ENCODE measurements at places on chromosomes 6 and 20.

DNA sequence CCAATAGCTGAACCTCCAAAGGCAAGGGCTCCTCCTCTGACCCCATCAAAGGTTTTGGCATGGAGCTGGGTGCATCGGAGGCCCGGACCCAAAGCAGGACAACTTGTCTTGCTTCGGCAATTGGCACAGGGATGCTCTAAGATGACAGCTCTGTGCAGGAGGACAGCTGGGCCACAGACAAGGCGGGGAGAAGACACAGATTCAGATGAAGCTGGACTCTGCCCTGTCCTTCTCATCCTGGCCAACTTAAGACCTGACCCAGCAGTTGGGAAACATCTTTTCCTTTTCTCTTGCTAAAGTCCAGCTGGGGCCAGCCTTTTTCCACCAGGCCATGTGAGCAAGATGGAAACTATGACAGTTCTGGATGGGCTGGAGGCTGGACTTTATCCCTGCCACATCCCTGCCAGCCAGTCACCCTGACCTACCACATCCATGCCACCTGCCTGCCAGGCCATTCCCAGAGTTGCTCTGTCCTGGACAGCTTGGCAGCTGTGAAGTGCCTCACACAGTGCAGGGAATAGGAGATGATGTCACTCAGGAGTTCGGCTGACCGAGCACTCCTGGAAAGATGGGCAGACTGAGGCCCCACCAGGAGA, 12.7 kb upstream of the PSMF1 start:
- DNase-seq: no peak

DNA sequence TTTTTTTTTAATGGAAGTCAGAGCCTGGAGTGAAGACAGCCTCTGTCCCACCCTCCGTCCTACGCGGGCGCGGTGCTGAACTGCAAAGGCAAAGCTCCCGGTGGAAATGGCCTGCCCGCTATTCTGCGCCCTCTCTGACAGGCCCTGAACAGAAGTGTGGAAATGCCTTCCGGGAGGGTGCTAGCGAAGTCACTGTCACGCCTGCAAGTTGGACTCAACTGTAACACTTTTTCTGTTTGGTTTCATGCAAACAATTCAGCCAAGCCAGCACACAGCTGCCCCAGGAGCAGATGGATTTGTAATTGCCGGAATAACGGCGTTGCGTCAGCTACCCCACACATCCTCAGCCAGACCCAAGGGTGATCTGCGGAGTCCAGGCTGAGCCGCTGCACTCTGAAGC, 107.6 kb downstream of the PSMB1 start:
- no peak for DNase-seq

DNA sequence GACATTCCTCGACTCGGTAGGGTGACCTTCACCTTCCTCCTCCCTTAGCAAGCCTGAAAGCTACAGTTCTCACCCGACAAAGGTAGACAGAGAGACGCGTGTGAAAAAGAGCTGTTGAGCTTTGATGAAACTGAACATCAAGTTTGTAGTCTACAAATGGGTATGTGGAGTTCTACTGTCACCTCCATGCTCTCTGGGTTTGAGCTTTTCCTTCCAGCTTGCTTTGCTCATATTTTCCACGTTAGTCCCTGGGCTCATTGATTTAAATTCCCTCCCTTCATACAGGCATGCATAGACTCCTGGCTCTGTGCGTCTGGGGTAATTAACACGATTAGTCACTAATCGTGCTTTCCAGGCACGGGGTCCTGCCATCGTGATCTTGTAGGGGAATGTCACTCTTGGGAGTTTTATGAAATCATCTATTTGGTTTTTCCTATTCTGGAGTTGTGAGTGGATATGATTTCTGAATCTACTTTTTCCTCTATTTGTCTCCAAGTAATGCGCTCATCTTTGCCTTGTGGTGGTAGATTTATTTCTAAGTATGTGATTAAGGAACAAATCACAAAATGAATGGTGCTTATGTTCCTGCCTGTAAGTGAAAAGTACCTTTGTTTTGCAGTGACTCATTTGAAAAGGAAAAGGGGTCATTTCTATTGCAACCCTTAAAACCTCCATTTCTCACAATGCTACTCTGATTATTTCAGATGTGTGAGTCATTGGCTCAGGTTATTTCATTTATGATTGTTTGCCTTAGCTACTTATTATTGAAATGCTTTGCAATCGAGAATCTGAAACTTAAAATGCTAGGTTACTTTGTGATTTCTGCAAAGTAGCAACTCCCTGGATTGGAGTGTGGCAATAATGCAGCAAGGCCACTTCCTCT, 154.6 kb downstream of the ZDHHC14 start:
- DNase-seq: no peak

DNA sequence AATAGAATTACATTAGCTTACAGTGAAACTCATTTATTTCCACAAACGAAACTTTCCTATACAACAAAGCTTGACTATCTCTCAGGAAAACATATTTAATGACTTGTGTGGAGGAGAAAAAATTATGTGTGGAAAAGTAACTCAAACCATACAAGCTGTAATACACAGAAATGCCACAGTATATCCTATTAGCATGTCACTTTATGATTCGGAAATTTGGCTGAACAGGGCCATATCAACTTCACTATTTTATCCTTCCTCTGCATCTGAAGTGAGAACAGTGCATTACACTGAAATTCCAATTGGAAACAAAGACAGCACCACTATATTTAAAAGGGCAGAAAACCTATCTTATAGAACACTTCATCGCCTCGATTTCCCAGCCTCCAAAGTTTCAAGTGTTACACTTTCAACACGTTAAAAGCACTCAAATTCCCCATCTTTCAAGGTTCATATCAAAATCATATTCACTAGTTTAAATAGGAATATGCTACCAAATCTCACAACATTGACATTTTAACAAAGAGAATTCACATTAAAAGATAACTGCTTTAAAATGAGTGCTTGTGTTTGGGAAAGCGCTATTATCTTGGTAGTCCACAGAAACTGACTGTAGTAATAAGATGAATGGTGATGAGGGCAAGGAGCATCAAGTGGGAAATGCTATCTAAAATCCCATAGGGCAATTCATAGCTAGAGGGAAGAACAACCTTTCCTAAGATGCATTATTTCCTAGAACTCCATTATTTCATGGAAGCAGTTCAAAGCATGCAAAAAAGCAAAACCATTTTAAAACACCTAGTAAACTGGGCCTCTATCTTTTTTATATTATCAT, 1.8 kb downstream of the REV3L start:
- no peak for DNase-seq

GRCh38 chr6:122755901-122756300, 23.6 kb upstream of the FABP7 start:
- no peak for DNase-seq

DNA sequence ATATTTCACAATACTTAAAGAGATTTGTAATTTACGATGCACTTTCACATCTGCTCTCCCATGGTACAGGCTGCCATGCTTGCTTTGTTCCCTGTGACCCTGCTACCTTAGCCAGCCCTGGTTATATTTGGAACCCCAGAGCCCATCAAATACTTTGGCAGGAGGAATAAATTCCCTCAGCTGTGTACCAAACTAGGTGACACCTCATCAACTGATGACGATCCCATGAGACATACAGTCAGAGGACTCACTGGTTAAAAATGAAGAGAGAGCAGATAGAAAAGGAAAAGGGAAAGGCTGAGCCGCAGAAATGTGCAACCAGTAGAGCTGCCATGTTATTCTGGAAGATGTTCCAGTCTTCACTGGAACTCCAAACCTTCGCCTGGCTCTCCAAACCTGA, 120.0 kb downstream of the SIM1 start:
- DNase-seq: no peak

DNA sequence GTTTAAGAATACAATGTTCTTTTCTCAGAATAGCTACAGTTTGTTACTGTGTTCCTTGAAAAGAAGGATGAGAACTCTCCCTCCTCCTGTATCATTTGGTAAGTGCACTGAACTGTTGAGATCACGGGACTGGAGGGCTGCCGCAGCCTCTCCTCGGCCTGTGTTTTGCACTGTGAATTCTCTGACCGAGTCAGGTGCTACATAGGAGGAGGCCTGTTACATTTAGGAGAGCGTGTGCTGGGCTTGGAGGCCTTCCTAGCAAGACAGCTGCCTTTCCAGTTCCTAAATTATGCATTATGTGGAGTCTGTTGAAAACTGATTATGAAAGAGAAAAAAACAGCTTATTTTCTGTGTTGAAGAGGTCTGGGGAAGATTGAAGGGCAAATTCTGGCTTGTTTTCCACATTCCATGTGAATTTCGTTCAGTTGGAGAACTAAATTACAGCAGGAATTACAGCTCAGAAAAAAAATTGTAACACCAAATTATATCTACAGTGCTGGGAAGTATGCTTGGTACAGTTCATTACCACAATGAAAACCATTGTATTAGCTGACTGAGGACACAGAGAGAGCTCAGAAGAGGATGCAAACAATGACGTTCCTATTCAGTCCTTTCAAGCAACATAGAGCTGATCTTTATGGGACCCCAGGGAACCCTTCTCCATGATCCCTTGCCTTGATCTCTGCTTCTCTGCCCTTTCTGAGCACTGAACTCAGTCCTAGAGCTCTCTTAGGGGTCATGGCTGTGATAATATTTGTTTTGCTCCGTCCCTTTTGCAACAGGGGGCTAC, 2.8 kb downstream of the TMC2 start:
- peak; percentile 42 for DNase-seq

- peak; percentile 10 for DNase-seq
These were observed 135.5 kb downstream of the CLIC5 start for GRCh38 chr6:45880159-45880558.

GRCh38 chr6:170017603-170018320, 266.3 kb downstream of the ERMARD start:
- no peak for DNase-seq

GRCh38 chr20:51127713-51128112, 104.8 kb upstream of the KCNG1 start:
- DNase-seq: no peak

- DNase-seq: no peak
These were observed 55.1 kb downstream of the CHD6 start for GRCh38 chr20:41563087-41563486.

- no peak for DNase-seq
These were observed 39.9 kb downstream of the MAP7 start for GRCh38 chr6:136510299-136510698.

DNA sequence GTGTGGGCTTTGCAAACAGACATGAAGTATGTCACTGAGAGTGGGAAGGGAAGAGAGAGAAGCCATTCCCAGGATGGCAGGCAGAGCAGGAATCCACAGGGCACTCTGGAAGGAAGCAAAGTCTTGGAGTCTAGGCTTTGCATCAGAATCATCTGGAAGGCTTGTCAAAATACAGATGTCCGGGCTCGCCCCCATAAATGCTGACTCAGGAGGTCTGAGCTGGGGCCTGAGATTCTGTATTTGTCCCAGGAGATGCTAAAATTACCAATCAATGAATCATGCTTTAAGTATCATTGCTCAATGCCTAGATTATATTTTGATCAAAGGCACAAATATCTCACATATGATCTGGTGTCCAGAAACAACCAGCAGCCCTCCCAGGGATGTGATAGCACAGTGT, 46.3 kb upstream of the PTPRT start:
- DNase-seq: no peak

- no peak for DNase-seq
These were observed 12.1 kb upstream of the REV3L start for GRCh38 chr6:111494951-111495635.

GRCh38 chr6:158358450-158359077, 46.3 kb downstream of the TULP4 start:
- no peak for DNase-seq

GRCh38 chr6:74705451-74705850, 500.4 kb downstream of the COL12A1 start:
- DNase-seq: no peak

- no peak for DNase-seq
These were observed 6.4 kb downstream of the TAB2 start for GRCh38 chr6:149323925-149324324.

DNA sequence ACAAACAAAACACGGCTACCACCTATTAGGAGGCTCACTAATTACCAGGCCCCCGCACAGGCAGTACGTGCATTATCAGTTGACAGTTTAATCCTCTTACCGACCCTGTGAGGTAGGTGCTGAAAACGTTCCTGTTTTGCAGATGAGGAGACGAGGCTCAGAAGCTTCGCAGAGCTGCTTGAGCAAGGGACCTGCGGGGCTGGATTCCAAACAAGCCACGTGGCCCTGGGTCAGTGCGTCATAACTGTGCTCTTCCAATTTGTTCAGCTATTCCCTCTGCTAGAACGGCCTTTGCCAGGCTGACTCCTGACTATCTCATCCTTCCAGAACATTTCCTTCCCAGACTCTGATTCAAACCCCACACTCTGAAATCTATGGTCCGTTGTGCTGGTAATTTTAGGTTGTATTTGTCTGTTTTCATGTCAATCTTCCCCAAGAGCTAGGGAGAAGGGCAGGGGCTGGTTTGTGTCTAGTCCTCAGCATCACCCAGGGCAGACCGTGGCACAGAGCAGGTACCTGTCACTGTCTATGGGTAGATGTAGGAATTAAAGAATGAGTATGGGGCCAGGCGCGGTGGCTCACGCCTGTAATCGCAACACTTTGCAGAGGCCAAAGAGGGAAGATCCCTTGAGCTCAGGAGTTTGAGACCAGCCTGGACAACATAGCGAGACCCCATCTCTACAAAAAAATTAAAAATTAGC, 28.8 kb upstream of the TLDC2 start:
- no peak for DNase-seq

DNA sequence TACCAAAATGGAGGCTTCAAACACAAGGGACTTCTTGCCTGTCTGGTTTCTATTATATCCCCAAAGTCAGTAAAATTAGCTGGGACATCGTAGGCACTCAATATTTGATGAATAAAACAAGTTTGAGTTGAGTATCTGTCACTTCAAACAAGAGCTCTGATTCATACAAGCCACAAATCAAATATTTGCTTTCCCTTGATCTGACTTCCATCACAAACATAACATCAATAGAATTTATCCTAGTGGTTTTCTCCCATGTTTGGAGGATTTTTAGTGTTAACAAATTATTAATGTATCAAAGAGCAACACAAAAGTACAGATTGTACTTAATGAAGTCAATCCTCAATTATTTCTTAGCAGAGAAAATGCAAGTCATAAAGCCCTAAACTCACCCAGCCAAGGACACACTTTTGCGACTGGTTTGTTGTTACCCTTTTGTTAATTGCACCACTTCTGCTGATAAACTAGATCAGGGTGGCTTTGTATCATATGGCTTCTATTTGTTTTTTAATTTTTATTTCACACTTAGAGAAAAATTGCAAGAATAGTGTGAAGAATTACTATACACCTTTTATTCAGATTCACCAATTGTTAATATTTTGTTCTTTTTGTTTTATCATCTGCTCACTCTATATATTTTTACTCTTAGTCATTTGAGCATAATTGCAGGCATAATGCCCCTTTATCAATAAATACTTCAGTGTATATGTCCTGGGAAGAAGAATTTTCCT, 117.4 kb upstream of the PRDM1 start:
- no peak for DNase-seq

DNA sequence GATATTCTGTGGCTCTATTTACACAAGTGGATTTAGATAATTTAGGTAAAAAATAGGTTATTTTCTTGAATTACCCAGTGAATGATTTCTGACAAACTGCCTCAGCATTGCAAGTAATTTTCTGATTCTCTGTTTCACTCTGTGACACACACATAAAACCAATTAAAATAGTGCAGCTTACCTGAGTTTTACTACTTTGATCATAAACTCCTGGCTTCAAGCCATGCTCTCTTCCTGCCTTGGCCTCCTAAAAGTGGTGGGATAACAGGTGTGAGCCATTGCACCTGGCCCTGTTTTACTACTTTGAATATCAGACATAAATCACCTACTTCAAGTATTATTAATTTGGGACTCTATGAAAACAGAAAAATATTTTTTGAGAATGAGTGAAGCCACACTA, 462.9 kb downstream of the ADGRB3 start:
- DNase-seq: no peak

Measured in nephron progenitor cell (in vitro differentiated cells).